ENCODE measurements at places on chromosomes 3 and 15. TPM values are rescaled to one million over a fixed set of nuclear protein-coding genes. Genes with fewer than 3 reads are reported as not detected.

ECE2 gene
- not detected for total RNA-seq

GCNT3 gene
- total RNA-seq: 0.14 TPM

GXYLT2 gene
- 16.2 TPM for total RNA-seq

CFAP100 gene
- total RNA-seq: not detected

FGF7 gene
- 34.1 TPM for total RNA-seq

CD200R1 gene
- total RNA-seq: 0.82 TPM

POLR2M gene
- total RNA-seq: 53.6 TPM

HES1 gene
- total RNA-seq: 13.4 TPM

LTK gene
- 1.2 TPM for total RNA-seq

MAP1A gene
- total RNA-seq: 56.0 TPM

GABRR3 gene
- total RNA-seq: not detected

CD96 gene
- total RNA-seq: 0.33 TPM

ALG1L2 gene
- not detected for total RNA-seq

ITIH3 gene
- total RNA-seq: 0.55 TPM

FEZF2 gene
- total RNA-seq: not detected

SRGAP3 gene
- 10.3 TPM for total RNA-seq

ATP13A5 gene
- total RNA-seq: not detected

CD86 gene
- total RNA-seq: 3.6 TPM

TMEM212 gene
- not detected for total RNA-seq

LRRK1 gene
- 3.0 TPM for total RNA-seq

CLRN1 gene
- total RNA-seq: not detected

CSTA gene
- total RNA-seq: 0.74 TPM

GOLGA8G gene
- not detected for total RNA-seq
